ENCODE measurements at places on chromosomes 11 and 22. TPM values are rescaled to one million over a fixed set of nuclear protein-coding genes. Genes with fewer than 3 reads are reported as not detected.

DNA sequence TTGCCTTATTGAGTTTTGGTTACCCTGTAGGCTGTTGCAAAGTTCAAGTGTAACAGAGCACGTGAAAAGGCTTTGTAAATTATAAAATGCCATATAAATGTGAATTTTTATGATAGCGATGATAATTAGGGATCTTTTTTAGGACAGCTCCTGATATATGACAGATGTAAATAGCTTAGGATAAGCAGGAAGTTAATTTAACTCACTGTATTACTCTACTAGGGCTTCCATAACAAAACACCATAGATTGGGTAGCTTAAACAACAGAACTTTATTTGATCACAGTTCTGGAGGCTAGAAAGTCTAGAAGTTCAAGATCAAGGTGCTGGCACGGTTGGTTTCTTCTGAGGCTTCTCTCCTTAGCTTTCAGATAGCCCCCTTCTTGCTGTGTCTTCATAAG, 17.0 kb upstream of the PDE3B start:
- DNase-seq, result no peak

Gene MRE11
- 18.5 TPM for total RNA-seq

DNA sequence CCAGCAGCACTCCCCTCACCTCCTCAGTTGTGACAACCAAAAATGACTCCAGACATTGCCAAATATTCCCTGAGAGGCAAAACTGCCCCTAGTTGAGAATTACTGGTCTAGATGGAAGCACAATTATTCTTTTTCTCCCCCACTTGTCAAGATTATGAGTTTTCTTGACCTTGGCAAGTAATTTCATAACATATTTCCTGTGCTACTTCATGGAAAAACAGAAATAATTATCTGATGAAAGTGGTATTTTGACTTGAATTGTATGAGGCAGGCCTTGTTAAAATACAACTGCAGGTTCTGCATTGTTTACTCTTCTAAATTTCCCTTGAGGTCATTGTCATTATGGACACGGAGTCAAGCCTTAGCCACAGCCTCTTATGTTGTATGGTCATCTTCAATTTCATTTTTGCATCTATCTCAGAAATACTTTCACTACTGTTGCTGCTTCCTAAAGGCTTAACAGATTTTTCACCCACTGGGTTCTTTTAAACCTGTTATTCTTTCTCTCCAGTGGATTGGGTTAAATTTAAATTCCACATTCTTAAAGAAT, 32.2 kb upstream of the LDLRAD3 start:
- no peak for DNase-seq

- no peak for DNase-seq
Measured at GRCh38 chr22:30040499-30041260, 39.6 kb upstream of the HORMAD2 start.

DNA sequence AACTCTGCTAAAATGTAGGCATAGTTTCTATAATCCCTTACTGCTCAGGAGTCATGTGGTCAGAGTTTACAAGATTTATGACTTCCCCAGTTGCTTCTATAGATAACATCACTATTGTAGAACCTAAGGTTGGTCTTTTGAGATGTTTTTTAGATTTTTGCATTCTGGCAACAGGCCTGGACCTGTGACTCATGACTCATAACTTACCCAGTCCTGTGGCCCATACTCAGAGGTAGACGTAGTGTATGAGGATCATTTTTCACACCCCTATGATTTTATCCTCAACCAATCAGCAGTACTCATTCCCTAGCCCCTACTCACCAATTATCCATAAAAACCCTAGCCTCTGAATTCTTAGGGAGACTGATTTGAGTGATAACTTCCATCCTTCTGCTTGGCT, 384.4 kb upstream of the DDI1 start:
- no peak for DNase-seq

GRCh38 chr11:13429288-13429687, 33.7 kb downstream of the BTBD10 start:
- DNase-seq, result no peak

- peak; percentile 71 for DNase-seq
Measured at GRCh38 chr11:64925536-64926436, 1.3 kb downstream of the PPP2R5B start.
